ENCODE measurements at places on chromosomes 6 and 20.

- DNase-seq = no peak
Measured at GRCh38 chr6:168247443-168248147, 72.0 kb downstream of the DACT2 start.

- no peak for DNase-seq
Measured at GRCh38 chr6:14763139-14763538, 482.7 kb upstream of the JARID2 start.

DNA sequence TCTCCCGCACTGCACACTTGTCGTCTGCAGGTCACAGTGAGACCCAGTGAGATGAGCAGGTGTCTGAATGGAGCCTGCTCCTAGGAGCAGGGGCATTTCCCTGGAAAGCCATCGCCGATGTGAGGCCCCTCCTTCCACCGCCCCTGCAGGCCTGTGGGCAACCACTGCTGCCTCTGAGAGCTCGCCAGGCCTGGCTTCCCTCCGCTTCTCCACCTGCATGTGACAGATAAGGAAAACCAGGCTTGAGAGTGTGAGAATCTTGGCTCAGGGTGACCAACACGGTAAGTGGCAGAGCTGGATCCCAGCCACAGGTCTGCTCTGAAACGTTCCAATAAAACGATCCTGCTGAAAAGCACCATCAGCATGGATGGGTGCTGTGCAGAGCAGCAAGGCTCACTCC is 332.8 kb downstream of the CDH4 start:
- DNase-seq = no peak

DNA sequence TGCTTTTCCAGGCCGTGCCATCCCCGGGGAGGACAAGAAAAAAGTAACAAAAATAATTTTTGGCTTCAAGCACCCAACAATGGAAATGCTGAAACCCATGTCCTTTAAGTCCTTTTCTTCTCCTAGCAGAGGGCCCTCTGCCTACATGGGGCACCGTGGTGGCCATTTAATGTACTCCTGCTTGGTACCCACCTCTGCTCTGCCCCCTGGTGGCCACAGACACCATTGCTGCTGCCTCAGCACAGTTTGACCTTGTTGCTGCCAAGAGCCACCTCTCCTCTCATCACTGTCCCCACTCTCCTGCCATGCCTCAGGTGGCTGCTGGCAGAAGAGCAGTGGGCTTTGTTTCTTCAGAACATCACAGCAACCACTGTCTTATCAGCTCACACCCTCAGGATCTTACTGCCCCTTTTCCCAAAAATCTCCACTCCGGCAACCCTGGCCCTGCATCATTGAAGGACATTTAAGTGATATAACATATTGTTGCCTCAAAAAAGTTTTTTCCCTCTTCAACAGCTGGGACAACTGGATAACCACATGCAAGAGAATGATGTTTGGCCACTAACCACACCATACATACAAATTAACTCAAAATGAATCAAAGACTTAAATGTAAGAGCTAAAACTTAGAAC is 12.9 kb upstream of the ARMC2 start:
- DNase-seq = peak; percentile 75

DNA sequence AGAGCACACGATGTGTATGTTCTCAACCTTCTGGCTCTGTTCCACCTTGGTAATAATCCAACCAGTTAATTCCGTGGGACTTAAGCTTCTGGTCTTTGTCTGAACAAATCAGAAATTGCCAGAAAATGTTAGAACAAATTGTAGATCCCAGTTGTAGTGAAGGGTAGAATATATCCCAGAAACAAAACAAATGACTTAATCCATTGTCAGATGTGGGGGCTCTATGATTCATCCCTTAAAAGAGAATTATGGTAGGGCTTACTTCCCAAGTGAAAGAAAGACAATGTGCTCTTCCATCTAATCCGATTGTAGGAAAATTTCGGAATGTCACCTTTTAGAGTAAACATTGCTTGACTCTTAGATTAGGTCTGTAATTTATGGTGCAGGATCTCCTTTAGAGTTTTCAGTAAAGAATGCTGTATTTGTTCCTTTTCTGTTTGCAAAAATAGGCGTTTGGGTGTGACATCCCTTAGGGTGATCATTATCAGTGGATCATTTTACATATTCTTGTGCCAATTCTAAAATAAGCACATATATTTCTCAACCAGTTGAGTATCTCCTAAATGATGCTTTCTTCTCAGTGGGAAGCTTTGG is 234.5 kb upstream of the ZNF217 start:
- DNase-seq = no peak

GRCh38 chr20:53736757-53737395 is 143.2 kb upstream of the ZNF217 start:
- no peak for DNase-seq

DNA sequence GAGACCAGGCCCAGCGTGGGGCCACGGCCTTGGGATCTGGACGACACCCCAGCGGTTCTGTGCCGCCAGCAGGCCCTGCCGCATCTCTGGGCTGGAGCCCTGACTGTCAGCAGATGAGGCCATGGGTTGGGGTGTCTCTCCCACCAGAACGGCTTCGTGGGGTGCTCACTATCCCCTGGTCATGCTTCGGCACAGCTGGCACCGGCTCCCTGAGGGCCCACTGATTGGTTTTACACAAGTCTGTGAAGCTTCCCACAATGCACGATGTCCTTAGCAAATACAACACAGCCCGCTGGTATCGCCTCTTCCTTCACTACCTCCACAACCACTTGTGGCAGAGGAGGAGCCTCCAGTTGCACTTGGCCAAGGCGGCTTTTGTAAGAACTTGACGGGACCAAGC is 94.3 kb downstream of the THBS2 start:
- no peak for DNase-seq

- DNase-seq = no peak
Measured at GRCh38 chr20:15107931-15108330, 770.5 kb upstream of the FLRT3 start.

DNA sequence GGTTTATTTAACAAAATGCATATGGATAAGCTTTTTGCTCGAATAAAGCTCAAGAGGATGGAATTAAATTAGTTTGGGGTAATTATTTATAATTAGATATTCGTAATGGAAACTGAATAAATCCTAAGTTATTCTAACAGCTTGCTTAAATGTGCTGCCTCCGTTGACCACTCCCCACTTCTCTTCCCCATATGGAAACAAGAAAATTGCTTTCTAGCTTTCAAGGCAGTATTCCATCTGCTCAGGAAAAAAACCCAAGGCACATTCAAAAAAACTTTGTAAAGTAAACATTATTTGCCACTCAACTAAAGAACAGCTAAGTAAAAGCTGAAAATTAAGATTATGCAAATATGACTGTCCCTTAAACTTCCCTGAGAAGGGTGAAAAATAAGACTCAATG is 369.2 kb downstream of the HAO1 start:
- no peak for DNase-seq

GRCh38 chr6:111794727-111795452 is 78.4 kb downstream of the FYN start:
- DNase-seq = no peak

DNA sequence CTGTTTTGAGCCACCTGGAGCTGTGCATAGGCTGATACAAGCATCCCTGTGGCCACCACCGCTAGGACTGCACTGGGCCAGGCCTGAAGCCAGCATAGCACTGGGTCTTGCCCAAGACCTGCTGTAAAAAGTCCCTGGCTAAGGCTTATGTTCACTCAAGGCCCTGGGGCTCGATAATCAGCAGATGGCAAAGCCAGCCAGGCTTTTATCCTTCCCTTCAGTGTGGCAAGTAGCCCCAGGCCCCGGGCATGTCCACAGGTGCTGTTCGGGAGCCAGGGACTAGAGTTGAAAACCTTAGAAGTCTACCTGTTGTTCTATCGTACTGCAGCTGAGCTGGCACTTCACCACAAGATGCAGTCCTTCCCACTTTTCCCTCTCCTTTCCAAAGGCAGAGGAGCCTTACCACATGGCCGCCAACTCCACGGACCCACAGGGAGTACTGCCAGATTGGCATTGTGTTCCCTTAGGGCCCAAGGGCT is 226.4 kb upstream of the ZNF217 start:
- no peak for DNase-seq

DNA sequence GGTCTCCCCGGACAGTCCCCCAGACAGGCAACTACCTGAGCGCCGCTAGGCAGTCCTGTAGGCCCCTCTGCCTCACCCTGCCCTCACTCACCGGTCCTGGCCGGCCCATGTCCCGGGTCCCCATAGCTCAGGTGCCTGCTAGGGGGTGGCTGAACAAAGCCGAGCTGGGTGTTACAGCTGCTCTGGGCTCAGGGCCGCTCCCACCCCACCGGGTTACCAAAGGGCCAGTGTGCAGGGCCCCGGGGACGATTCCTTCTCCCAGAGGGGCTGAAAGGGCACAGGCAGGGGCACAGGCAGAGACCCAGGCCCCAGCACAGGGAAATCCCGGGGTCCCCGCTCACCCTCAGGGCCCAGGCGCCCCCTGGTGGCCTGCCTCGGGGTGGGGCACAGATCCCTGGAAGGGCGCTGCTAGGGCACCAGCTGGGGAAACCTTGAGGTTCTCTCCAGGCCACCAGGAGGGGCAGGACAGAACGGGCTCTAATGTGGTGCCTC is 118.4 kb downstream of the GRM4 start:
- DNase-seq = peak; percentile 63

All from effector CD4-positive, alpha-beta T cell (primary cell).